ENCODE measurements at places on chromosomes 7 and 10.

DNA sequence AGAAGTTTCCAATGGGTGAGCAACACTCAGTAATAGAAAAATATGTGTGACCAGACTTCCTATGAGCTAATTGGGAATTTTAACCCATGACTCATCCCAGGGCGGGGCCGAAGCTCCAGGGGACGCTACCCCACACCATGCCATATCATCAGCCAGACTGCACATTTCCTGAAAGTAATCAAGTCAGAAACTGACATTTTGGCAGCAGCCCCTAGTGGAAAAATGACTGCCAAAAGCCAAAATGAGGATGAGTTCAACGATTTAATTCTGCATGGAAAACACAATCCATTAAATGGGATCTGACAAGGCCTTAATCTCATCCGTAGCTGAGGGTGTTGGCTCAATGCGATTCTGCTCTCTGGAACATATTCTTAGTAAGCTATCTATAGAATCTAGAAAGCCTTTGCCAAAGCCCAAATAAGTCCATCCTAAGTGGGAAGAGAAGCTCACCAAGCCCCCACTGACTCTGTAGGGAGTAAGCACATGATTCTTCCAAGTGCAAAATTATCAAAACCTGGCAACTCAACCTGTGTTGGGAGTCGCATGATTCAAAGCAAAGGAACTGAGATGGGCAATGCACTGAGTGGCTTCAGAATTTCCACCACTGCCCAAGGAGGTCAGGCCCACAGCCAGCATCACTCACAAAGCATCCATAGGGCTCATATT lies 93.1 kb upstream of the PDE1C start:
- H3K27ac ChIP-seq = no peak overlapping the region
- H3K36me3 ChIP-seq = no peaks in the 10 kb centered on the region
- no peak overlapping the region for H3K4me3 ChIP-seq
- no peaks in the 10 kb centered on the region for H3K4me1 ChIP-seq

DNA sequence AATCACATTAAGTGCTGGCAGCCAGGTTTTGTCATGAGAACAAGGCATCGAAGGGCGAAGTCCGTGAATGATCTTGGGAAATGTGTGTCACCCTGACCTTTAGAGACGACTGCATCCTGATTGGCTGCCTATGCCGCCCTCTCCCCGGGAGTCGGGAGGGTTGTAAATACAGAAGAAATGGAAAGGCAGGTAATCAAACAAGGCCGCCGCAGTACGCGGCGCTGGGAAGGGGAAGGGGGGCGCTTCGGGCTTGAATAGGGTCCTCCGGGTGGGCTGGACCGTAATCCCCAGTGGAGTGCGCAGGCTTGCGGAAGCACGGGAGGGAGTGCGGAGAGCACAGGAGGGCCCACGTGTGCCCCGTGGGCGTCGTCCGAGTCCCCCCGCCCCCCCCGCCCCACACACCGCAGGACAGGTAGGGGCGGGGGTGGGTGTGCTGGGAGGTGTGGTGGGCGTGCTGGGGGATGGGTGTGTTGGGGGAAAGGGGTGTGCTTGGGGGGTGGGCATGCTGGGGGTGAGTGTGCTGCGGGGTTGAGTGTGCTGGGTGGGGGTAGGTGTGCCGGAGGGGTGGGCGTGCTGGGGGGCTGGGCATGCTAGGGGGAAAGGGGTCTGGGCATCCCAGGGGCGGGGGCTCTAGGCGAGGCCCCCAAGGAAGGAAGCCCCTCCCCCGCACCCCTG lies 169.4 kb downstream of the ARHGAP12 start:
- no peaks in the 10 kb centered on the region for H3K36me3 ChIP-seq
- no peak for DNase-seq
- H3K27me3 ChIP-seq = no peaks in the 10 kb centered on the region
- peak overlapping the region; percentile 98 for H3K27ac ChIP-seq
- H3K4me1 ChIP-seq = peaks cover 6% of the 10 kb centered on the region

DNA sequence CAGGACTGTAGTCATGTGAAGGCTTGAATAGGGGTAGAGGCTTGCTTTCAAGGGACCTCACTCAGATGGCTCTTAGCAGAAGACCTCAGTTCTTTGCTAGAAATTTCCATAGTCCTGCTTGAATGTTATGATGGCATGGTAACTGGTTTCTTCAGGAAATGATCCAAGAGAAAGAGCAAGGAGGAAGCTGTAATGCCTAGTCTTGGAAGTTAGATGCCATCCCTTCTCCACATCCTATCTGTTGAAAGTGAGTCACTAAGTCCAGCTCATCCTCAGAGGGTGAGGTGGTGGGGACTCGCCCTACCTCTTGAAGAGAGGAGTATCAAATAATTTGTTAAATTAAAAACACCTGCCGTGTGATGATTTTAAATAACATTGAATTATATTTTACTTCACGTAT lies 4.6 kb downstream of the MGAM start:
- H3K27ac ChIP-seq = no peak overlapping the region
- no peak for DNase-seq
- no peaks in the 10 kb centered on the region for H3K27me3 ChIP-seq
- H3K4me1 ChIP-seq = no peaks in the 10 kb centered on the region
- no peak overlapping the region for H3K4me3 ChIP-seq

- H3K36me3 ChIP-seq = no peaks in the 10 kb centered on the region
- H3K4me3 ChIP-seq = no peak overlapping the region
- H3K27ac ChIP-seq = no peak overlapping the region
- DNase-seq = no peak
- no peaks in the 10 kb centered on the region for H3K4me1 ChIP-seq
Measured at GRCh38 chr7:38679419-38679818, 48.2 kb upstream of the AMPH start.

DNA sequence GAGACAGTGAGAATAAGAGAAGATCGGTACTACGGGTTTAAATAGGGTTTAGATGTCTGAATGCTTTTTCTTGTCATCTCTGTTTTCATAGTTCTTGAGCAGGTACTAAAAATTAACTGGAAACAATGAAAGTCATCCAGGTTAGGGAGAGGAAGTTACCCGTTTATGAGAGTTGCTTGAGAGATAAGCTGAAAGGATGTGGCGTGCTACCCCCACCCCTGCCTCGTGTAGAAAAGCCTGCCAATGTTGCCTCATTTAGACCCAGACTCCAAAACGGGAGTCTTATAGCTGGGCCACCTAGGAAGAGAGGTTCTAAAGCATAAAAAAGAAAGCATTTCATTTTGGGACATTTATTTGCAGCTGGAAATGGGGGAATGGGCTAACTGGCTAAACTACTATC lies 10.2 kb downstream of the AKR1C4 start:
- no peak overlapping the region for H3K27ac ChIP-seq
- DNase-seq = no peak
- H3K36me3 ChIP-seq = no peaks in the 10 kb centered on the region

DNA sequence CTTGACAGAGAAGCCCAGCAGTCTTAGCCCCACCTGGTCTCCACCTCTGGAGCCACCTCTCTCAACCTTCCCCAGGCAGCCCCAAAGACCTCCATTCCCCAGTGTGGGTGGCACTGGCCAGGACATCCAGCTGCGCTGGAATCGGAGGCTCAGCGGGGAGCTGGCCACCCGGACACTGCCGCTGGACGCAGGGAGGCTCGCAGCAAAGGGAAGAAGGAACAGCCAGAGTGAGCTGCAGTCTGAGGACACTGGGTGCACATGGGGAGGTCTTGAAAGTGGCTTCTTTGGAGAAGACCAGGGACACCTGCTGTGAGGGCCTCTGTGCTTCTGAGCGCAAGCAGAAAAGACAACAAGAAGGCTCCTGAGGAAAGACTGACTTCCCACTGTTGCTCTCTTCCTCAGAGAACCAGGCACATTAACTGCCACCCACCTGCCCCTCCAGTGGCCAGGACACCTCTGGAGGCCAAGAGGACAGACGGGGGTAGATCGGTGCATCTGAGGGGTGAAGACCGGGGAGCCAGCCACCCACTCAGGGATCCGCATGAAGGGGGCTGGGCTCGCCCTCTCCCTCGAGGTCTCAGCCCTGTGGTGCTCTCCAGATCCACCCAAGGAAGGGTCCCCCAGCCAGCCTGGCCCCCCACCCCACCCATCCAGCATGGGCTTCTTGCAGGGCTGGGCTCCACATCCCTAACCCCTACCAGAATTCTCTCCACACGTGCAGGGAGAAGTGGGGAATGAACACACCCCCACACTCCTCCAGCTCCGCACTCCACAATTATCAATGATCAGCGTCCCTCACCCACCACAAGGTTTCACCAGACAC lies 1.8 kb downstream of the CAMK2B start:
- no peak for DNase-seq
- H3K27me3 ChIP-seq = no peaks in the 10 kb centered on the region
- no peaks in the 10 kb centered on the region for H3K4me1 ChIP-seq
- no peak overlapping the region for H3K4me3 ChIP-seq

DNA sequence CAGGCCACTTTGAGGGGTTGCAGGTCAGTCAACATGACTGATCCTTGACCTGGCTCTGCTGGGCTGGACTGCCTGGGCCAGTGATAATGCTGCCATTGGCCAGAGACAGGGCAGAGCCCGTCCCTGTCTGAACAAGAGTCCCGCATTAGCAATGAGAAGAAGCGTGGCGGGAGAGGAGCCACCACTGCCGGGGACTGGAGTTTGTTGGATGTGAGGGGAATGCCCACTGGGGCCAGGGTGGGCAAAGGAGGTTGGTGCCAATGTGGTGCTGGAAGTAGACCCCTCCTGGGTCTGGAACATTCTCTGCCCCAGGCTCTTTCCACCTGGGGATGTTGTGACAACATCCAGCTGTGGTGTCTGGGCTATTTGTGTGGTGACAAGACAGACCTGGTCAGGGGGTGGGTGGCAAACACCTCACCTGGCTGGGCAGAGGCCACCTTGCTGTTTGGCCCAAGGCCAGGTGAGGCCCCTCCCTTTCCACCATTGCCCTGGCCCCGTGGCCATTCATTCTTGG lies 7.6 kb downstream of the SAP25 start:
- H3K27me3 ChIP-seq = no peaks in the 10 kb centered on the region
- peak; percentile 47 for DNase-seq
- no peaks in the 10 kb centered on the region for H3K36me3 ChIP-seq
- no peak overlapping the region for H3K4me3 ChIP-seq
- H3K27ac ChIP-seq = no peak overlapping the region

DNA sequence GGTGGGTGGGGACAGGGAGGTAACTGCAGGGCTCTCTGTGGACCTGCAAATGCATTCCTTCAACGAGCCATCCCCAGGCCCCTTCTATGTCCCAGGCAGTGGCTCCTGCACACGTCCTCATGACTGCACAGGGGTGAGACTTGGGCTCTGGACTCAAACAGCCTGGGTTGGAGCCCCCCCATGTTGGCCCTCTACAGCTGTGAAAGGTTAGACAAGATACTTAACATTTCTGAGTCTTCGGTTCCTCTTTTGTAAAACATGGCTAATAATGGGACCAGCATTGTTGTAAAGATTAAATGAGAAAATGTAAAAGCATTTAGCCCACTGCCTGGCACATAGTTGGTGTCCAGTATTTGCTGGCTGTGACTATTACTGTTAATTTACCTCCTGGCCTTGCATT lies 41.8 kb downstream of the CHST3 start:
- H3K27me3 ChIP-seq = no peaks in the 10 kb centered on the region
- H3K4me1 ChIP-seq = peaks cover 27% of the 10 kb centered on the region
- no peaks in the 10 kb centered on the region for H3K36me3 ChIP-seq
- no peak for DNase-seq
- H3K4me3 ChIP-seq = no peak overlapping the region
- H3K27ac ChIP-seq = no peak overlapping the region

DNA sequence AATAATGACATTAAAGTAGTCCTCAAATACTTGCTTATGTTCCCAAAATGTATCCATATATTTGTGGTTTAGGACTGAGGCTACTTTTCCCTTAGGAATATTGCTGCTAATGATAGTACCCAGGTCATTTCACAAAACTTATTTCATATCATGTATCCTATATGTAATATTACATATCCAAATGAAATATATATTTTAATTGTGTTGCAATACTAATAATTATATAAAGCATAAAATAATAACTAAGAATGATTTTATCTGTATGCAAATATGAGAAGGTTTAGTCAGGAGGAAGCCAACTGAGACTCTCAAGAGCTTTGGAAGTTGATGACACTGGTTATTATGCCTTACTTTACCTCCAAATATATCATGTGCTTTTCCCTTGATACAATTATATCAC lies 231.5 kb upstream of the KLF14 start:
- H3K4me3 ChIP-seq = no peak overlapping the region
- H3K27ac ChIP-seq = no peak overlapping the region
- no peaks in the 10 kb centered on the region for H3K27me3 ChIP-seq
- H3K4me1 ChIP-seq = peaks cover 10% of the 10 kb centered on the region

GRCh38 chr10:58955615-58956014 lies 220.8 kb upstream of the PHYHIPL start:
- H3K36me3 ChIP-seq = no peaks in the 10 kb centered on the region
- no peak for DNase-seq
- H3K4me3 ChIP-seq = no peak overlapping the region
- no peaks in the 10 kb centered on the region for H3K27me3 ChIP-seq
- no peak overlapping the region for H3K27ac ChIP-seq

GRCh38 chr10:82378146-82378545 lies 503.2 kb downstream of the NRG3 start:
- no peaks in the 10 kb centered on the region for H3K4me1 ChIP-seq
- H3K4me3 ChIP-seq = no peak overlapping the region
- H3K27ac ChIP-seq = no peak overlapping the region
- H3K27me3 ChIP-seq = no peaks in the 10 kb centered on the region

GRCh38 chr7:103867874-103868273 lies 121.6 kb downstream of the RELN start:
- H3K4me1 ChIP-seq = no peaks in the 10 kb centered on the region
- H3K27ac ChIP-seq = no peak overlapping the region
- no peak overlapping the region for H3K4me3 ChIP-seq

DNA sequence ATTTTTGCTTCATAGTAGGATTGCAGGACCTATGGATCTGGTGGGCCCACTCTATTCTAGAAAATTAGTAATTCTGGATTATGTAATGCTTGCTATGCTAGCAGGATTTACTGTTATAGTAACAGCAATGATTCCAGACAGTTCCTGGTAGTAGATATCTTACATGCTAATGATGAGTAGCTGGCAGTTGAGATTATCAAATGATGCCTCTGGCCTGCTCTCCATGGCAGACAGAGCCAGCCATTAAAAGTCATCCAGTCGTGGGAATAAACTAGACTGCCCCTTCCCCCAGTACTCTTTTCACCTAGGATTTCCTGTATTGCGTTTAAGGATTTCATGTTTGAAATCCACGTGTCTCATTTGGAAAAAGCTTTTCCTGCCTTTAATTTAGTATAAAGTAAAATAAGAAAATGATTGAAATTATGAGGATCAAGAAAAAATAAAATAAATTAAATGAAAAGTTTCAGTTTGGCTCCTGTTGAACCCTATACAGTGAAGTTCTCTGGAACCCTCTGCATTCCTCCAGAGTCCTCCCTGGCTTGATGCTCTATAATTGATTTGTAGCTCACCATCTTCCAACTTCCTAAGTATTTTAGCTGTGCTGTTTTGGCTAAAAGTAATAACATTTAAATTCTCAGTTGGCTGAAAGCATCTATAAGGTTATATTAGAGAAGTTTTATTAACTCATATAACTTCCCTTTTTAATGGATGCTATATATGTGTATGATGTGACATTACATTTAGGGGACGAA lies 14.6 kb downstream of the UMAD1 start:
- H3K27ac ChIP-seq = no peak overlapping the region
- no peaks in the 10 kb centered on the region for H3K36me3 ChIP-seq
- DNase-seq = no peak
